ENCODE measurements at places on chromosomes 5 and 9.
A peak's percentile ranks its signal among the peaks of the same experiment; 100 is the strongest.

GRCh38 chr5:110386782-110387181 is 339.7 kb downstream of the TMEM232 start:
- DNase-seq: no peak

DNA sequence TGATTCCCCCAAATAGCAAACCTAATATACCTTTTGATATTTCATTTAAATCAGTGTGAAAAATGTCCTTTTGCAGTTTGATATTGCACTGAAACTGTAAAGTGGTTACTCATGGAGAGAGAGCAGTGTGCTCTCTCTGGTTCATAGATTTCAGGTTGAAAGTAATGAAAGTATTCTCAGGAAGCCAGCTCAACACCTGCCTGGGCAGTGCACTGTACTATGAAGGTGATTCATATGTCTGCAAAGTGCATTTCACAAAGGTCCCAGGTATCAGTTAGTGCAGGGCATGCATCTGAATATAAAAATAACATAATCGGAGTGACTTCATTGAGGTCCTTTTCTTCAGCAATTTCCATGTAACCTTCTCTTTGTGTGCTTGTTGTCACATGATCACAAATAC is 274.3 kb downstream of the CDH18 start:
- DNase-seq: no peak

- no peak for DNase-seq
These were observed 3.8 kb downstream of the FAM219A start for GRCh38 chr9:34454571-34455065.

DNA sequence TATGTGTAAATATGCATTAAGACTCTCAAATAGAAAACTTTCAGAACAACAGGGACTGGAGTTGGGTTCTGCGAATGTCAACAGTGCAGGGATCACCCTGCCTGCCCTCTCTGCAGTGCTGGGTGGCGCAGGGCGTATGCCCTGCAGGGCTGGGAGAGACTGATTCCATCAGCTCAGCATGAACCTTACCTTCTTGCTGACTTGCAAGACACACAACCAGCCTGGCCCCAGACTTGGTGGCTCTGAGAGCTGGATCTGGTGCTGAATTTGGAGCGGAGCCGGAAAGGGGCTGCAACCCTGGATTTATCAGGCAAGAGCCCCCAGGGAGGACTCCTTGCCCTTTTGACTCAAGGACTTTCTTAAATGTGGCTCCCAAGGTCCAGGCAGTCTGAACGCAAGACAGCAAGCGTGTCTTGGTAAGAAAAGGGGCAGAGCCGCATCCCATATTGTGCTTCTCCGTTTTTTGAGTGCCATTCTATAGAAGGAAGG is 376.0 kb upstream of the IRX2 start:
- no peak for DNase-seq

GRCh38 chr9:2985343-2985742 is 141.4 kb upstream of the PUM3 start:
- DNase-seq: no peak

- no peak for DNase-seq
These were observed 24.8 kb downstream of the KCTD16 start for GRCh38 chr5:144195448-144195847.

DNA sequence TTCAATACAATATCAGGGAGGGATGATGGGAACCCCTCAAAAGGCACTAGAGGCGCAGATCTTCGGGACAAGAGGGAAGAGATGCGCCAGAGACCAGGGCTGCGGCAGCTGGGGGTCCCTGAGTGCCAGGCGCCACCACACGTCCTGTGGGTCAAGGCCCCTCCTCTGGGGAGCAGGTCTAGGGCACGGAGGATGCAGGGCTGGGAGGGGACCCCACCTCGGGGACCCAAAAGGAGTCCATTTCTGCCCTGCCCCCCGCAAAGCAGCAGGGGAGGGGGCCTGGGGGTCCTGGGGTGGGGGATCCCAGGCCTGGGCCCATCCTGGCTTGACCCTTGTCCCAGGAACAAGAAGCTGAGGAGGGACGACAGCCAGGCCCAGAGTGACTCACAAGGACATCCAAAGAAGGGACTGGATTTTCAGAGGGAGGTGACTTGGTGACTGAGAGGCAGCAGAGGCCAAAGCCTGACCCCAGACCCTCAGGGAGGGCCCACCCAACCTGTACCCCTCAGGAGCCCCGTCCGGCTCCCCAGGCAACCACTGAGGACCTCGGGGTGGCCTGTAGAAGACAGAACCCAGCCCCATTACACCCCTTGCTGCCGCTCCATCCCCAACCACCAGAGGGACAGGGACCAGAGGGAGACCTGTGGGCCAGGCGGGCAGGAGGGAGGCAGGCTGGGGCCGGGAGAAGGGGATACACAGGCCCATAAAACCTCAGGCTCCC is 54.2 kb downstream of the LRSAM1 start:
- DNase-seq: peak; percentile 19

DNA sequence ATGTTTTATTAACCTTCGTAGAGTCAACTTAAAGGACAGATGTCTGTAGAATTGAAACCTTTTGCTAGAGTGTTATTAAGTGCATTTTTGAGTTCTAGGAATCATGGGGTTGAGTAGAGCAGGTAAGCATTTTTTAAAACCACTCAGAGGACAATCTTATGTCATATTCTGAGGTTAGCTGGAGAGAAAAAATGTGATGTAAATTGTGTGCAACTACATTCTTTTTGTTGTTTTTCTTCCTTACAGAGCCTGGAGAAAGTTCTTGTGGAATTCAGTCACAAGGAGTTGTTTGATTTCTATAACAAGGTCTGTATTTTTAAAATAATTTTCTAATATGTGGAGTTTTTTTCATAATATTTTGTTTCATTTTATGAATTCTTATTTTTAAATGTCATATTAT is 206.4 kb downstream of the COMMD10 start:
- DNase-seq: no peak

- no peak for DNase-seq
These were observed 134.6 kb upstream of the MYO10 start for GRCh38 chr5:17070647-17071046.

GRCh38 chr5:96690861-96691260 is 28.7 kb downstream of the CAST start:
- no peak for DNase-seq

- DNase-seq: no peak
These were observed 17.3 kb downstream of the SIL1 start for GRCh38 chr5:139180850-139181249.

- DNase-seq: peak; percentile 34
These were observed 35.3 kb upstream of the IQGAP2 start for GRCh38 chr5:76367623-76368371.

DNA sequence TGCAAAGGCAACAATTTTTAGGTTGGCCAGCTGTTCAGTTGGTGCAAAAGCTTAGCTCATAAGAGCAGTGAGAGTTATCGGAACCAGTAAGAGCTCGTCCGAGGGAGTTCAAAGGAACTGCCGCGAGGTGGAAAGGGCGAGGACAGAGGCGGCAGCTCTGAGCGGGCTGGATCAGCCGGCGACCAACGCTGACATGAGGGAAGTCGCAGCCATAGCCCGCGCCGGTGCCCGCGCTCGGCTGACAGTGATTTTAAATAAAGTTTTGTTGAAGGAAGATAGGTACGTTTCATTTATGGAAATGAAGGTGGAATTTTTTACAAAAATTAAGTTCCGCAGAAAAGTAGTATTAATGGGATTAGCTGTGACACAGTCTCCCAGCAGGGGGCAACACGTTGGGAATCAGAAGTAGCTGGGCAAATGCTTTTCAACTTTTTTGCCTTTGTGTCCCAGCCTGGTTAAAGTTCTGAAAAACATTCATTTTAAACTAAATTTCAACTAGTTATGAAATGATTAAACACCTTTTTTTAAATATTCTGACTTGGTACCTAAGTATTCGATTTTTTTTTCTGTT is 43.2 kb downstream of the FBXO4 start:
- DNase-seq: no peak

DNA sequence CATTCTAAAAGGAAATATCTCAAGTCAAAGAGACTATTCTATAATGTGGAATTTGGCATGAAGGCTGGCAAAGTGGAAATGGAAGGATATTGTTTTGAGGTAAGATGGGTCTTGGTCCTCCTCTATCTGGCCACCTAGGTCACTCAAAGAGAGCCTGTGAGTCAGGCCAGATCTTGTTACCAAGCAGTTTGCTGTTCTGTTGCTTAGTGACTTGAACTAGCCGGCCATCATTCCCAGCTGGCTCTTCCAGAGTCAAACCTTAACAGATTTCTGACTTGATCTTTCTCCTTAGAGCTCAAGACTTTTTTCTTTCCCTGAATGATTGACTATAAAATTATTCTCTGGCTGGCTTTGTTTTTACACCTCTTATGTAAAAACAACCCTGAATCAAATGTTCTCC is 136.1 kb downstream of the PDE4D start:
- no peak for DNase-seq

- no peak for DNase-seq
These were observed 485.2 kb upstream of the KIF2A start for GRCh38 chr5:61820836-61821235.

GRCh38 chr9:93190656-93191353 is 6.9 kb downstream of the WNK2 start:
- no peak for DNase-seq

- DNase-seq: no peak
These were observed 227.0 kb upstream of the ANKRD55 start for GRCh38 chr5:56460195-56460546.

- no peak for DNase-seq
These were observed 49.4 kb downstream of the SLC22A5 start for GRCh38 chr5:132418881-132419280.

- no peak for DNase-seq
These were observed 269.9 kb downstream of the PRR16 start for GRCh38 chr5:120734033-120734432.

DNA sequence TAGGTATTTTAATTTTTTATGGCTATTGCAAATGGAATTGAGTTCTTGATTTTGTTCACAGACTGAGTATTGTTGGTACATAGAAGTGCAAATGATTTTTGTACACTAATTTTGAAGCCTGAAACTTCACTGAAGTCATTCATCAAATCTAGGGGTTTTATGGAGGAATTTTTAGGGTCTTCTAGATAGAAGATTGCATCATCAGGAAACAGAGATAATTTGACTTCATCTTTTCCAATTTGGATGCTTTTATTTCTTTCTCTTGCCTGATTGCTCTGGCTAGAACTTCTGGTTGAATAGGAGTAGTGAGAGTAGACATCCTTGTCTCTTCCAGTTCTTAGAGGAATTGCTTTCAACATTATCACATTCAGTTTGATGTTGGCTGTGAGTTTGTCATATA is 58.2 kb upstream of the SNCAIP start:
- DNase-seq: no peak

DNA sequence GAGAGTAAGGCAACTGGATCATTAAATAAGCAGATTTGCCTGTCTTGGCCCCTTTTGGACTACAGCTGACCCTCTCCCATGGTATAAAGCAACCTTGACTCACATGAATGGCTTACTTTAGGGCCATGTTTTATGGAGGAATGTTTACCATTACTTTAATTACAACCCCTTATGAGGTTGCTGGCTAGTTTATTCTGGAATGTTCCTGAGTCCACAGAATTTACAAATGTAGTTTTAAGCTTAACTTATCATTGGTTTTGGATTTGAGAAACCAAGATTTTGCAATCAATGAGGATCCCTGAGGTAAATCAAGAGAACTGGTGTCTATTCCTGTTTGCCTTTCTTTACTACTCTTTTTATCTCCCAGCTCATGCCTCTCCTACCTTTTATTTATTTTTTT is 15.7 kb downstream of the SLC28A3 start:
- DNase-seq: no peak

- no peak for DNase-seq
These were observed 1711.9 kb upstream of the CDH9 start for GRCh38 chr5:28750251-28750650.

DNA sequence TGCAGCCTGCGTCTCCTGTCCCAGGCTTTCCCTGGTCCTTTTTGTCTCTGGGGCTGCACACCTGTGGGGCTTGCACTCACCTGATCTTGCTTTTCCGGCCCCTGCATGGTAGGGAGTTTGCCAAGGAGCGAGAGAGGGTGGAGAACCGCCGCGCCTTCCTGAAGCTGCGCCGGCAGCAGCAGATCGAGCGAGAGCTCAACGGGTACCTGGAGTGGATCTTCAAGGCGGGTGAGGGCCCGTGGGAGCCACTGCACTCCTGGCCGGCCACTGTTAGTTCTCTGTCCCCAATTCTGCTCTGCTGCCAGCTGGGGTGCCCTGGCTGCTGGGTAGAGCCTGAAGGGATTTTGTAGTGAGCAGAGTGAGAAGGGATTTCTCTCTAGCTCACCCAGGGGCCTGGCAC is 78.0 kb downstream of the CACNA1B start:
- DNase-seq: no peak

DNA sequence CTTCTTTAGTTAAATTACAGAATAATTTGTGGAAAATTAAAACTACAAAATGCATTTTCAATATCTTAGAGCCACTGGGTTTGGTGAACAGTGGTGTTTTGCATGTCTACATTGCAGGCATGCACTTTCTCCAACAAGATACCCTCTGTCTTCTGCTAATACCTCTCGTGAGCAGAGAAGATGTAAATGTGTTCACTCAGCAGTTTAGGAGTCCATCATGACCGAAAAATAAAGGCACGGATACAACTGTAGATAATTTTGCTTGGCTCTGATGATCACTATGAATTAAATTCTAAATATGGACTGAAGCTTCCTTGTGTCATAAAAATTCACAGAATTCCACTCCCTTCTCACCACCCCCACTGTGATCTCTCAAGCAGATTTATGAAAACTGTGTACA is 313.8 kb downstream of the GLIS3 start:
- DNase-seq: no peak

DNA sequence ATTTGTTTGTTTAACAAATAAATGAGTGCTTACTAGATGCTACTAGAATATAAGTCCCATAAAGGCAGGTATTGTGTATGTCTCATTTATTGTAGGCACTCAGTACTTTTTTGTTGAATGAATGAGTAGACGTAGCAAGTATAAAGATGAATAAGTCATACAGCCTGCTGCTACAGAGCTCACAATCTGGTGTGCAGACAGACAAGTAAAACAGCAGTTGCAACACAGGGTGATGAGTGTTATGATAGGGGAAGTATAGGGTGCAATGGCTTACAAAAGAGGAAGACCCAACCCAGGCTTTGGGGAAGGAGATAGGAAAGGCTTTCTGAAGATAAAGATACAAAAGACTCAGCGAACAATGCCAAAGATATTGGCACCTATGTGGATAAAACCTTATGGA is 47.7 kb downstream of the SH3RF2 start:
- DNase-seq: no peak

DNA sequence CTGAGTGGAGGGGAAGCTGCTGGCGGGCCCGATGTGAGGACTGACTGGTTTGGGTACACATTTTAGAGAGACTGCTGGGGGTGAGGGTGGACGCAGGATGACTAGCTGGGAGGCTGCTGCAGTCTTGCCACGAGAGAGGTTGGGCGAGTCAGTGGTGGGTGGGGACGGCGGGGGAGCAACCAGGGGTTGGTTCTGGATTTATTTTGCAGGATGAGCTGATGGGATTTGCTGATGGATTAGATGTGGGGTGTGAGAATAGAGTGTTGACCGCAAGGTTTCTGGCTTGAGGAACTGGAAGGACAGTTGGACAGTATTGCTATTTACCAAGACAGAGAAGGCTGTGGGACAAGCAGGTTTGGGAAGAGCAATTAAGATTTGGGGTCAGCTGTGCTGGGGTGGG is 5.8 kb upstream of the NDST1 start:
- DNase-seq: no peak

GRCh38 chr9:131478421-131478868 is 24.3 kb upstream of the POMT1 start:
- peak; percentile 42 for DNase-seq

All from CD4-positive, CD25-positive, alpha-beta regulatory T cell (primary cell).